ENCODE measurements at places on chromosomes 7 and 10. TPM values are rescaled to one million over a fixed set of nuclear protein-coding genes. Genes with fewer than 3 reads are reported as not detected.
A peak's percentile ranks its signal among the peaks of the same experiment; 100 is the strongest.

Gene PDZD7
- 0.83 TPM for polyA plus RNA-seq

Gene MGAM2
- 0.93 TPM for polyA plus RNA-seq

Gene PRKG1
- 5.4 TPM for polyA plus RNA-seq

Gene LIPK
- polyA plus RNA-seq = not detected

Gene OR2A12
- not detected for polyA plus RNA-seq

DNA sequence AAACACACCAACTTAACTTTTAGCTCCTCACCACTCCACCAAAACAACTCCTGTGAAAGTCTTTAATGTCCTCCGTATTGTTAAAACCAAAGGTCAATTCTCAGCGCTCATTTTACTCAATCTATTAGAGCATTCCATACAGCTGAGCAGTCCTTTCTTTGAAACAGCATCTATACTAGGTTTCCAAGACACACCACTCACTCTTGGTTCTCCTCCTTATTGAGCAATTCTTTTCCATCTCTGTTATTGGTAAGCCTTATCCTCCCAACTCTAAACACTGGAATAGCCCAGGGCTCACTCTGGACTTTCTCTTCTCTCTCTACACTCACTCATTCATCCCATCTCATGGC lies 34.9 kb downstream of the COA1 start:
- H3K4me1 ChIP-seq = peaks cover 22% of the 10 kb centered on the region
- no peaks in the 10 kb centered on the region for H3K27me3 ChIP-seq
- no peaks in the 10 kb centered on the region for H3K36me3 ChIP-seq
- no peak overlapping the region for H3K27ac ChIP-seq

DNA sequence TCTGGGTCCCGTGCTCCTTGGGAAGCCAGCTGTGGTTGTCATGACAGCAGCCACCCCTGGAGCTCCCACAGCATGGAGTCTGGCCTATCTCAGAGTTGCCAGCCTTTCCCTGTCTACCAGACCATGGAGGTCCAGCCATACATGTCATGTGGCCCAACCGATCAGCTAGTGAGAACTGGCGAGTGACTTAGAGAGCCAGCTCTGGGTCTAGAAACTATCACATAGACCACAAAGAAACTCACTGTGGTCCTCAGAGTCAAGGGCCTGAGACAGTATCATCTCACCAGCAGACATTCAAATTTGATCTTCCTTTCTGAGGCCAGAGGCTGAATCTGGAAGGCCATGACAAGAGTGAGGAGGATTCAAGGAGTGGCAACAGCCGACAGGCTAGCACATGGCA lies 223.3 kb upstream of the GPR26 start:
- DNase-seq = no peak
- no peaks in the 10 kb centered on the region for H3K4me1 ChIP-seq
- no peaks in the 10 kb centered on the region for H3K36me3 ChIP-seq
- H3K27me3 ChIP-seq = peaks cover 17% of the 10 kb centered on the region

DNA sequence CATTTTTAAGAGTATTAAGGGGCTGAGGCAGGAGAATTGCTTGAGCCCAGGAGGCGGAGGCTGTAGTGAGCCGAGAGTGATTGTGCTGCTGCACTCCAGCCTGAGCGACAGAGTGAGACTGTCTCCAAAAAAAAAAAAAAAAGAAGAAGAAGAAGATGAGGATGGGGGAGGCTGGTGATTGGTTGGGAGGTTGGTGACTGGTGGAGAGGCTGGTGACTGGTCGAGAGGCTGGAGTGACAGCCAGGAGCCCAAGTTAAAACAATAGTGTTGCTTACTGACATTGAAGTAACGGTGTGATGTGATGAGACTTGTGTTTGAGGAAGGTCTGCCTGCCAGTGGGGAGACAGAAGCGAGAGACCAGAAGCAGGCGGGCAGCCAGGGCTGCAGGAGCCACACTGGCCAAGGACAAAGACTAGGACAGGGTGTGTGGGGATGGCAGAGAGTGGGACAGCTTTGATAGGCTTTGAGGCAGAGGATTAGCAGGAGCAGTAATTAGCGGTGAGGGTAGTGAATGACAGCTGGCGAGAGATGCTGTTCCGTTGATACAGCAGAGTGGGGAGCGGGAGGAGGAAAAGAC lies 4.9 kb downstream of the SRRT start:
- H3K36me3 ChIP-seq = peaks cover 52% of the 10 kb centered on the region
- H3K4me3 ChIP-seq = no peak overlapping the region
- no peaks in the 10 kb centered on the region for H3K27me3 ChIP-seq
- no peak for DNase-seq
- peaks cover 4% of the 10 kb centered on the region for H3K4me1 ChIP-seq

DNA sequence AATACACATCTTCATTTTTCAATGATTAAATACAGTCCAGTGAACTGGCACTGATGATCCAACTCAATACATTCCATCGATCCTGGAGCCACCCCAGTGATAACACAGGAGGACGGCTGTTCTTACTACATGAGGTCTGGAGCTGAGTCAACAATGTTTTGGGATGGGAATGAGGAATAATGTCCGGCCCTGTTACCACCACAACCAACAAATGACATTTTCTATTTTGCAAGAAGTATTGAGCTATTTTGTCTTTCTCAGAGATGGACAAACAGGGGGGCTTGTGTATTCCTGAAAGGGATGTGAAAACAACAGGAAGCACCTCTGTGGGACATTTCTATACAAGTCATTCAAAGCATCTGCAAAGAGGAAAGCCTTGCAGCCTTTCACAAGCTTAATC lies 249.2 kb downstream of the PARD3 start:
- no peak overlapping the region for H3K4me3 ChIP-seq
- no peaks in the 10 kb centered on the region for H3K27me3 ChIP-seq
- H3K36me3 ChIP-seq = no peaks in the 10 kb centered on the region
- H3K4me1 ChIP-seq = no peaks in the 10 kb centered on the region
- DNase-seq = no peak

- DNase-seq = no peak
- H3K27ac ChIP-seq = peak overlapping the region; percentile 92
- no peak overlapping the region for H3K4me3 ChIP-seq
- H3K36me3 ChIP-seq = no peaks in the 10 kb centered on the region
These were observed 130.6 kb upstream of the TNRC18 start for GRCh38 chr7:5554287-5554610.

GRCh38 chr10:35223016-35223415 lies 96.4 kb downstream of the CREM start:
- no peak for DNase-seq
- no peak overlapping the region for H3K4me3 ChIP-seq
- H3K27ac ChIP-seq = no peak overlapping the region
- H3K36me3 ChIP-seq = no peaks in the 10 kb centered on the region
- H3K4me1 ChIP-seq = no peaks in the 10 kb centered on the region

DNA sequence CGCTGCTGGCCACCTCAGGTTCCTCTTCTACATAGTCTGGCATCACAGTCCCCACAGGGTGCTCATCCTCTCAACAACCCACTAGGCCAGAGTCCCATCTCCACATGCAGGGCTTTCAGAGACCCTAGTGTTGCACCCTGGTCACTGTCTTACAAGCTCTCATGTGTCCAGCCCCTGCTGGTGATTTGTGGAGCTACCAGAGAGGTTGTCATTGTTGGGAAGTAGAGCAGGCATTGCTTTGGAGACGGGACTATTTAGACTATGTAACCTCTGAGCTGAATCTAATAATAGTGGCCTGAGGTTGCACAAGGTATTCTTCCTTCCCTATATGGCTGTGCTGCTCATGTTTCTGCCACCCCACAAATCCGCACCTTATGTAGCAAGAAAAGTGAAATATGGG lies 135.3 kb upstream of the VWC2 start:
- no peak overlapping the region for H3K27ac ChIP-seq
- H3K27me3 ChIP-seq = no peaks in the 10 kb centered on the region
- no peak overlapping the region for H3K4me3 ChIP-seq
- DNase-seq = no peak
- no peaks in the 10 kb centered on the region for H3K4me1 ChIP-seq

DNA sequence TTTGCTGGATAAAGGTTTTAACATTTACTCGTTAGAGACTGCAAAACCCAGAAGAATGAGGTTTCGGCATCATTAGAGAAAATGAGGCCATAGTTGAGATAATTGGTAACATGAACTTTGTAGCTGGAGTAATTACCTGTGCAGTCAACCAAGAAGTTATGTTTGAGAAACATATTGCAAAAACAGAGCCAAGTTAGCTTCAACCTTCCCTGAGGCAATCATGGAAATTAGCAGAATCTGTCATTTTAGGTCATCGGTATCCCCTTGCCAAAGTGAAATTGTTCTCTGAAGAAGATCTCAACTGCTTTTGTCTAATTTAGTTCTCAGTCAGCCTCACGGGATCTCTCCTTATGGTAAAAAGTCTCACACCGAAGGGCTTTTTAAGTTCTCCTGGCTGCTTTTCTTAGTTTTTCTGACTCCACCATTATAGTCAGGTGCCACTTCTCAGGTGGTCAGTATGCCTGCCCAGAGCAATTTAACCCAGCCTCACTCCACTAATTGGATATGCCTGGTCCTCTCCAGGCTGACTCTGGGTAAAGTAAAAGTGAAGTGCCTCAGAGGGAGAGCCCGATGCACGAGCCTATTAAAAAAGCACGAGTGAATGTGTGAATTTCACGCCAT lies 52.5 kb downstream of the NRCAM start:
- no peaks in the 10 kb centered on the region for H3K4me1 ChIP-seq
- no peaks in the 10 kb centered on the region for H3K36me3 ChIP-seq
- no peak for DNase-seq
- H3K27me3 ChIP-seq = no peaks in the 10 kb centered on the region

DNA sequence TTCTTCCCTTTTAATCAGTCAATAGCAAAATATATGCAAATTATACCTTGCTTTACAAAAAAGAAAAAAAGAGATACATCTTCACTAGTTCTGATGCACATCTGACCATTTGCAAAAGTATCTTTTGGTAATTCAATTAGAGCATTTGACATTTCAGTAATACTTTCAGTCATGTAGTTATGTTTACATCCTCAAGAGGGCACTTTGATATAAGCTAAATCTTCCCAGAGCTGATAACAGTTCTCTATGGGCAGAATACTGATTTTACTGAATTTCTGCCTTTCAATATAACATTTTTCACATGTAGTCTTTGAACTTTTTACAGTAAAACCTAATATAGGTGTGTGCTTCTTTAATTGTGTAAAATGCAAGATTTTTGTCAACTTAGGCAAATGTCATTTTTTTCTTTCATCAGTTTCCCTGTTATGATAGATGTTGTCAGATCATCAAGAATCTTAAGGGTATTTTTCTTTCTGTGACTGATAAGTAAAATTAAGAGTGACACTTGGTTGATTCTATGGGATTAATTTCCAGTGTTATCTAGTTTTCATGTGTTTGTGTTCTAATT lies 703.5 kb upstream of the SEMA3D start:
- H3K4me1 ChIP-seq = no peaks in the 10 kb centered on the region
- no peak overlapping the region for H3K4me3 ChIP-seq
- H3K27me3 ChIP-seq = no peaks in the 10 kb centered on the region
- DNase-seq = peak; percentile 33
- H3K36me3 ChIP-seq = no peaks in the 10 kb centered on the region

GRCh38 chr7:68158686-68159295 lies 1162.2 kb downstream of the TYW1 start:
- no peak overlapping the region for H3K27ac ChIP-seq
- no peaks in the 10 kb centered on the region for H3K4me1 ChIP-seq
- no peak for DNase-seq
- H3K4me3 ChIP-seq = no peak overlapping the region

DNA sequence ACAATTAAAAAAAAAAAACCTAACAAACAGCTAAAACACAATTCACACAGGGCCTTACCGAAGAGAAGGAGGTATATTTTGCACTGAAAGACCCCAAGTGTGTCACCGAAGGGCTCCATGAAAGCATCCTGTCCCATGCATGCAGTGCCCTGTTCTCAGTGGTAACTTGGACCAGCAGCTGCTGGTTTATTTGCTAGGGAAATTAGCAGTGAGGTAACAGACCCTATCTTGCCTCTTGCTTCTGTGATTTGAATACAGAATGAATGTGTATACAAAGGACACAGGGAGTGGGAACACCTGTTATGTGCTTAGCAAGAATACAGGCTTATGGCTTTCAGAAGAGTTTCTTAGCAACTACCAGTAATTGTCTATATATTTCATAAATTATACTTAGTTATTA lies at the start of gene HEPACAM2:
HEPACAM2 (minus strand) TSS at position 160 of the 400 bp plus-strand sequence.
- H3K4me3 ChIP-seq = no peak within 1 kb of the TSS
- H3K36me3 ChIP-seq = no peaks in the 10 kb centered on the region
- no peak within 1 kb of the TSS for H3K27ac ChIP-seq
- H3K27me3 ChIP-seq = no peaks in the 10 kb centered on the region
- DNase-seq = no peak

- no peak overlapping the region for H3K27ac ChIP-seq
- no peaks in the 10 kb centered on the region for H3K36me3 ChIP-seq
- no peak for DNase-seq
- no peaks in the 10 kb centered on the region for H3K27me3 ChIP-seq
- no peaks in the 10 kb centered on the region for H3K4me1 ChIP-seq
These were observed 214.7 kb downstream of the EMX2 start for GRCh38 chr10:117757086-117757720.

- DNase-seq = peak; percentile 47
- H3K27ac ChIP-seq = no peak overlapping the region
- H3K4me3 ChIP-seq = no peak overlapping the region
- H3K36me3 ChIP-seq = no peaks in the 10 kb centered on the region
These were observed 63.6 kb upstream of the BMPER start for GRCh38 chr7:33841705-33842129.

DNA sequence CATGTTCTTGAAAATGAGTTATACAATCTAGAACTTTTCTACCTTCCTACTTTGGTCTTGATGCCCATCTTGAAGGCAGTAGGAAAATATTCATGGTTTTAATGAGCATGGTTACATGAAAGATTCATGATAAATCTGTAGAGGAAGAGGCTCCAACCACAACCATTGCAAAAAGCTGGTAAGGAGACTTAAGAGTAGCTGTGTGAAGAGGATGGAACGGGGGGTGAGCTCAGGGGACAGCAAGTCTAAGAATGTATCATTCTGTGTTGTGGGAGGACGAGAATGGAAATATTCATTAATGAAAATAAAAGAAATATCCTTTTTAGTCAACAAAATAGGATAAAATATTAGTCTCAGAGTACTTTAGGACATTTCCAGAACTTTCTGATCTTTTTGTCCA lies 81.1 kb downstream of the BMPER start:
- DNase-seq = no peak
- H3K36me3 ChIP-seq = no peaks in the 10 kb centered on the region
- H3K4me3 ChIP-seq = no peak overlapping the region
- H3K27me3 ChIP-seq = no peaks in the 10 kb centered on the region

DNA sequence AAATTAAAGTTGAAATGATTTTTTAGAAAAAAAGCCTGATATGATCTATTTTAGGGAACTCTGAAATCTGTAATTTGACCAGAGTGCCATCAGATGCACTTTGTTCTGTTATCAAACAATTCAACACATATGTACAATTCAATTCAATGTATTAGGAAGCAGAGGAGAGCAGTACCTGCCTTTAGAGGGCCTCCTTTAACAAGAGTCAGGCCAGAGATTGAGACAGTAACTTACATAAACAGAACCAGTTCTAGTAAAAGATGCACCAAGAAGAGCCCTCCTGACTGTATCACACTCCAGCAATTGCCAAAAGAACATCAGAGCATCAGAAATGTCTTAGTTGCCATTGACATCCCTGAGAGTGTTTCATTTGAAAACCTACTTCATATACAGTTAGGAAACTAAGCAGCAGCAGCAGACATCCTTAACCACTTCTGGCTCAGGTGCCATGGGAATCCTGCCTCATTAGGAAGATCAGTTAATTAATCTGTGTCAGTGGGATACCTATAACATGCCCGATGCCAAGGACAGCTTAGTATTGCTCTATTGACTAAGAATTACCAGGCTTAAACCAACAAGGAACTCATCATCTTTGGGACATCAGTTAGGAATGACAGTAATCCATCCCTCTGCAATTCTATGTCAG lies 1222.6 kb upstream of the LRRN3 start:
- no peaks in the 10 kb centered on the region for H3K36me3 ChIP-seq
- no peak overlapping the region for H3K4me3 ChIP-seq
- H3K27ac ChIP-seq = no peak overlapping the region
- no peaks in the 10 kb centered on the region for H3K27me3 ChIP-seq

Data from lung (tissue), 17 donors.